ENCODE measurements at places on chromosomes 3 and 15.

- no peak for DNase-seq
Measured at GRCh38 chr3:54969652-54970051, 41.8 kb upstream of the LRTM1 start.

- no peak for DNase-seq
Measured at GRCh38 chr3:131713416-131714123, 210.8 kb upstream of the MRPL3 start.

GRCh38 chr15:66772604-66773128 lies 70.6 kb downstream of the SMAD6 start:
- no peak for DNase-seq

DNA sequence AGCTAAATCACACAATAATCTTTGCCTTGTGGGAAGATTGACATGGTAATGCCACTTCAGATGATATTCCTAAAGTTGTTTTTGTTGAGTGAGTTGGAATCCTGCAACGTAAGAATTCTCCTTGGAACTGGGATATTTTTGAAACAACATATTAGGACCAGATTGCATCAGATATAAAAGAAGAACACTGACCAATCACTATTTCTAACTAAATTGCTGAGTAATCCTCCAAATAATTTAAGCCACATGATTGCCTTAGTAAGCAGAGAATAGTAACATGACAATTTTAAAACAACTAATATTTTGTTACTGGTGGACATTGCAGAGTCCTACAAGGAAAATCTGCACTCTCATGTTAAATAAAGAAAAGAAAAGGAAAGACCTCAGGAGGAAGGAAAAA lies 353.9 kb upstream of the LMCD1 start:
- DNase-seq = no peak

DNA sequence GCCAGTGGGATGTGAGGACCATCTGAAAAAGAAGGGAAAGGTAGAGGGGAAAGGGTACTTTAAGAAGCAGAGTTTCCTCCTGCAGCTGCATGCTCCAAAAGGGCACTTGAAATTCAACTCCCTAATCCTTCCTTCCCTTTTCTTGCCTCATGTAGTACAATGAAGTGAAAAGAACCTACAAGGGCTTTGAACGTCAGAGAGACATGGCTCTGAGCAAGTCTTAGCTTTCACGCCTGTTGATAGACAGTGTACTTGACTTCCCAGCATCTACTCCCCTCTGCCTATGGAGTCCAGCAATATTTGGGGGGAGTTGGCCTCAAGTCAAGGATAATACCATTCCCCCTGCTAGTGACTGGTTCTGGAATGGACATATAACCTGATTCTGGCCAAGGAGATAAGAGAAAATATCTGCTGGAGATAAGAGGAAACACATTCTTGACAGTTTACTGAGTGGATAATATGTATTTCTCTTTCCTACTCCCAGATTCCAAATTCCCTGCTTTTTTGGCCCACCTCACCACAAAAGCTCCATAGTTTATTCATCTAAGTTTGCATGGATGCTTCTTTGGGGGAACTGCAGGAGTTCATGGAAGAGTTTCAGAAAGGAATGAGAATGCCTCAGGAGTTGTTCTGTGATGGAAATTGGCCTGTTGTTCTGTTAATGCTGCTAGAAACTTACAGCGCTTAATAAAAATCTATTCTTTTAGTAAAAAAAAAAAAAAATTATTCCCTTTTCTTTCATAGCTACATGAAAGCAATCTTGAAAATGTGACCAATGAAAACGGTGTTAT lies 193.0 kb upstream of the TPM1 start:
- no peak for DNase-seq

GRCh38 chr3:127092776-127093175 lies 100.2 kb upstream of the PRR23E start:
- DNase-seq = no peak

DNA sequence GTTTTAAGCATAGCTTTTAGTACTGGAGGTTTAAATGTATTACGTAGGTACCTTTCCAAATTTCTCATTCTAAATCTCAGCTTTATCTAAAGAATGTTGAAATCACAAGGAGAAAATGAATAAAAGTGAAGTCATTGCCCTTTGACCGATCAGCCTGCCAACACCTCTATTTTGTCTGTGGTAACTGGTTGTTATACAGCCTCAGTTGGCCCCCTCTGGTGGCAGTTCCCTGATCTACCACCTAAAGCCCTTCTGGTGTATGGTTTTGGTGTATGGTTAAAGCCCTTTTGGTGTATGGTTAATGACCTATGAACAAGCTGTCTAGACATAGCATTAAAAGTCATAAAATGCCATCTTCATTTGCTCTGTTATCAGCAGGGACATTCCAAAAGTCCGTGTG lies 378.2 kb upstream of the AZI2 start:
- DNase-seq = no peak

GRCh38 chr3:12148183-12148940 lies 10.3 kb downstream of the TIMP4 start:
- DNase-seq = peak; percentile 24

DNA sequence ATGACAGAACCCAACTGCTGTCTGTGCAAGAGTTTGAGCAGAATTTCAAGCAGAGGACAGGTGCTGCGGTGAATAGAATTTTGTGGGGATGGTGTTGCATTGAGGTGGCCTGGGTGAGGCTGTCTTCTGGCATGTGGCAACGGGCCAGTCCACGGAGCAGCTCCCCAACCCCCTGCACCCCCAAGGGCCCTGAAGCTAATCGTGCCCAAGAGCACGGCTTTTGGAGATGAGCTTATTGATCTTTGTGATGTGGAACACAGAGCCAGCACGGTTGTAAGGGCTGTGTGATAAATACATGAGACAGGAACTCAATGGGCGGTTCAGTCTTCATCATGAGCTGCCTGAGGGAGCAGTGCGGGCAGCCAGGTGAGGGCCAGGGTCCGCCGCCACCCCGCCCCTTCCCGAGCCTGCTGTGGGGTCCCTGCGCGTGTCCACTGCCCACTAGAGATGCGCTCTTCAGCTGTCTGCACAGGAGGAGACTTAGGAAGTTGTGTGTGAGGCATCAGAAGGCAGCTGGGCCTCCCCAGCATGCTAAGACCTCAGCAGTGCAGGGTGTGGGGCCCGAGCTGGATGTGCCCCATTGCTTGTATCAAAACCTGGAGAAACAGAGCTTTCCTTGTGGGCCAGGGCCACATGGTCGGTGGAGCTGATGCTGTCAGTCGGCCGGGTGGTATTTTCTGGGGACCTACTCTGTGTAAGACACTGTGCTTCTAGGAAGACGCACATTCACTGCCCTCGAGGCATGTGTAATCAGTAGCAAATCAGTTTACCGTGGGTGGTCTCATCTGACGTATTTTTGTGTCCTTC lies 90.5 kb downstream of the CHRNA7 start:
- DNase-seq = no peak

DNA sequence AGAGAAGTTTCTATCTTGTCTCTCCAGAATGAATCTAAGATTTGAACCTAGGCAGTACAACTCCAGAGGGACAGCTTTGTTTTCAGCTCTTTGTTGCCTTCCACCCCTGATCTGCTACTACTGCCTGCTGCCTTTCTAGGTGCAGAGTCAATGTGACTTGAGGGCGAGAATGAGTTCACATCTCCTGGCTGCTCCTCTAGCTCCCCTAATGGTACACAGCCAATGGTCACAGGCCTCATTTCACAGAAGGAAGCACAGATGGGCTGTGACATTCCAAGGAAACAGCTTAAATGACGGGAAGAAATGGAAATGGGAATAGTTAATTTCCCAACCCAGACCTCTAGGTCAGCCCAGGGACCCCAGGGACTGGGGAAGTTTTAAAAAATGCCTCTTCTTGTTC lies 32.4 kb downstream of the FAM43A start:
- DNase-seq = no peak

DNA sequence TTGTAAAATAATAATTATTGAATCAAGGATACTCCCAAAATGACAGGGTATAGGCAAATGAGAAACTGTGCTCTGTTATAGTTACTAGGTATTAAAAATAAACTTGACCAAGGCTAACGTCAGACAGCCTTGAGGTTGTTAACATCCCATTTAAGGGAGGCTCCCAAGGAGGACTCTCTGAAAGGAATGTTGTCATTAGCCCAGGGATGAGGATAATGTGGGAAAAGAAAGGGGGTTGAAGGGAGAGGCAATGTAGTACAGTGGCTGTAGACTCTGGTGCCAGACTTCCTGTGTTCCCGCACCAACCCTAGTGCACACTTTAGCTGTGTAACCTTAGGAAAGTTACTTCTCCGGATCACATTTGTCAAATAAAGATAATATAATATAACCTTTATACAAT lies 47.0 kb upstream of the RARB start:
- no peak for DNase-seq

DNA sequence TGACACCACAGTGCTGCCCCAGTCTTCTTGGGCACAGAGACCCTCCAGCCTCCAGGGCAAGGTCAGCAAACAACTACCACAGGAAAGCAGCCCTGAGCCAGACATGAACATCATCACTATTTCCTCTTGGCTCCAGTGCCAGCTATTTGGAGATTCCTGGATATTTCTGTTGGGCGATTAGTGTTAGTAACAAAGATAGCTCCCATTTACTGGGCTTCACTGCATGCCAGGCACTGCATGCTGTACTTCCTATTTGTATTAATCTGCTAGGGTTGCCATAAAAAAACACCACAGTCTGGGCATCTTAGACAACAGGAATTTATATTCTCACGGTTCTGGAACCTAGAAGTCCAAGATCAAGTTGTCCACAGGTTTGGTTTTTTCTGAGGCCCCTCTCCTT lies 255.1 kb upstream of the STT3B start:
- DNase-seq = no peak

Data from tibial nerve (tissue), 4 donors.